BE2C (cell line): ENCODE measurements at places on chromosomes 3 and 15.

DNA sequence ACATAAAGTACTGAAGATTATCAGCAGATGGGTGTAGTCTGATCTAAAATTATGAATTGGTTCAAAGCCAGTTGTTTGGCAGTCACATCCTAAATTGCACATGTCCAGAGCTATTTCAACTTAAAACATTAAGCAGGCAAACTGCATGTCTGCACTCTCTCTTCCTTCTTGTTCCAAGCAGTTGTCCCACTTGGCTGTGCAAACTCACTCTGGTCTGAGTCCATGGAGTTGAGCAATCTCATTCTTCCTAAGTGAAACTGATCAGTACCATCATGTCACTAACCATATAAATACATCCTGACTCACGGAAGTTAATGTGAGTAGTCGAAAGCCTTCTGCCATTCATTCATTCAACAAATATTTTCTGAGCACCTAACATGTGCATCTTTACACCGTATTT lies 353.0 kb downstream of the ROBO1 start:
- no peak for DNase-seq

DNA sequence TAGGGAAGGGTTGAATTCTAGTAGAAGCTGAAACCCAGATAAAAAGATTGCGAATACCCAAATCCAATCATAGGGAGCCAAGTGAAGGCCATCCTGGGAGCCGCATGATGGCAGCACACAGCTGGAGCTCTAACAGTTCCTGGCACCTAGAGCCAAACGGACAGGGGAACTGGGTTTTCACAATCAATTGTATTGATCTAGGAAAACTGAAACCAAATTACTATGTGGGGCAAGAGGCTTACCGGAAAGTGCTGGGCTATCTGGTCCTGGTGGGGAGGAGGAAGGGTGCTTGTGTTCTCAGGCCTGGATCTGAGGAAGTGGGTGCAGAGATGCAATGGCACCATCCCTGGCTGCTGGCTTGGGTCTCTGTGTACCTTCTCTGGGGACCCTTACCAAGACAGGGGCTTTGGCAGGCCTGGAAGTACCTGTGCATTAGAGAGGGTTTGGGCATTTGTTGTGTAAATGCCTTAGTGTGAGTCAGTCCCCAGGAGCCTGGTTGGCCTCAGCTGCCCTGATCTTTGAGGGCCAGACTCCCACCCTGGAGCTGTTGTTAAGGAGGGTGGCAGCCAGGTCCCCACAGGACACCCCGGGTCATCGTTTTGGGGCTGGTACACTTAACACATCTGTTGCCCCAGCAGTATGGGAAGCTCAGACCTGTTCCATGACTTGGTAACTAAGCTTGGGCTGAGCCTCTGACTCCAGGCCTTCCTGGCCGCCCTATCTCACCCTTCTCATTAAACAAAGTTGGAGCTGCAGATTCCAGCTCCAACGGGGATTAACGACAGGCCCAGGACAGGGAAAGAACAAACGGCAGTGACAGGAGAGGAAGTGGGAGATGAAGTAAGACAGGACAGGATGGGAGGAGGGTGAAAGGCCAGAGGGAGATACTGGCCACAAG lies 8.9 kb upstream of the FURIN start:
- DNase-seq: no peak

DNA sequence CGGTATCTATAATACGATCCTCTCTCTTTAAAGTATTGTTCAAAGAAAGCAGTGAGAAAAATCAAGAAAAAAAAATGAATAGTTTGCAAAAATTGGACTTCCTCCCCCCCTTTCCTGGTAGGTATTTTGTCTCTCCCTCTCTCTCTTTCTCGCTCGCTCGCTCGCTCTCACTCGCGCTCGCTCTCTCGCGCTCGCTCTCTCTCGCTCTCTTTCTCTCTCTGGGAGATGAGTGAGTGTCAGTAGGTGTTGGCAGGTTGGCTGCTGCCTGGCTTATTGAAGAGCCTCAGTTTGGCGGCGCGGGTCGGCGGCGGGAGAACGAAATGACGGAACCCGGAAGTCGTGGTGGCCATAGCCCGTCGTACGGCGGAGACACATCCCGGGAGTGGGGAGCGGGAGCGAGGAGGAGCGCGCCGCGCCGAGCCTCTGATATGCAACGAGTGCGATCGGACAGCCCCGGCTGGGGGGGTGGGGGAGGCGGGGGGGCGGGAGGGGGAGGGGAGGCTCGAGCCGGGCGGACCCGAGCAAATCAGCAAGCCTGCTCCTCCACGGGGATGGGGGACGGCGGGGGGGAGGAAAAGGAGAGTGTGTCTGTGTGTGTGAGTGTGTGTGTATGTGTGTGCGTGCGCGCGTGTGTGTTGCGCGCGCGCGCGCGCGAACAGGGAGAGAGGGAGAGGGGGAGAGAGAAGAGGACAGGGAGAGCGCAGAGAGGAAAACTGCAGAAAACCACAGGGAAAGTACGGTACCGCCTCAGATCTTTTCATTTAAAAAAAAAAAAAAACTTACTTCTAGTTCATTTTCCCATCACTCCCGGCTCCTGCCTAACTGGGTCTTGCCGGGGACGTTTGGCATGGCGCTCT lies at the start of gene MEIS2:
Gene MEIS2, minus strand, starts transcription at position 441 of the 857 bp plus-strand sequence. CDS start 1,083 bp downstream, outside the sequence.
- peak; percentile 97 for DNase-seq

GRCh38 chr3:73504239-73504638 lies 120.5 kb downstream of the PDZRN3 start:
- DNase-seq: no peak

- DNase-seq: no peak
Measured at GRCh38 chr3:119690043-119690656, 12.7 kb upstream of the CFAP91 start.

DNA sequence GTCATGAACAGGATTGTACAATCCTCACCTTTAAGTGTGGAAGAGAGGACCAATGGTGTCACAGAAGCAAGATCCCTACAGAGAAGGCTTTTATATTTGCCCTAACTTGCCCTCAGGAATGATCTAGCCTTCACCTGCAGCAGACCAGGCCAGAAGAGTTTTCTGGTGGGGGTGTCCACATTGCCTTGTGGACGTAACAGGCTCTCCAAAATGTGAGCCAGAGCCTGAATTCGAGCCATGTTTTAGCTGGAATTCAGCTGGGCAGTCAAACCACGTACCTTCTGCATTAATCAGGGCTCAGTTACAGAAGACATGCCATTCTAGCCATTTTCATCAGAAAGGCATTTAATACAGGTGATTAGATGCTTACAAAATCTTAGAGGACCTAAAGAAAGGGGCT lies 23.6 kb upstream of the RAB7A start:
- no peak for DNase-seq

DNA sequence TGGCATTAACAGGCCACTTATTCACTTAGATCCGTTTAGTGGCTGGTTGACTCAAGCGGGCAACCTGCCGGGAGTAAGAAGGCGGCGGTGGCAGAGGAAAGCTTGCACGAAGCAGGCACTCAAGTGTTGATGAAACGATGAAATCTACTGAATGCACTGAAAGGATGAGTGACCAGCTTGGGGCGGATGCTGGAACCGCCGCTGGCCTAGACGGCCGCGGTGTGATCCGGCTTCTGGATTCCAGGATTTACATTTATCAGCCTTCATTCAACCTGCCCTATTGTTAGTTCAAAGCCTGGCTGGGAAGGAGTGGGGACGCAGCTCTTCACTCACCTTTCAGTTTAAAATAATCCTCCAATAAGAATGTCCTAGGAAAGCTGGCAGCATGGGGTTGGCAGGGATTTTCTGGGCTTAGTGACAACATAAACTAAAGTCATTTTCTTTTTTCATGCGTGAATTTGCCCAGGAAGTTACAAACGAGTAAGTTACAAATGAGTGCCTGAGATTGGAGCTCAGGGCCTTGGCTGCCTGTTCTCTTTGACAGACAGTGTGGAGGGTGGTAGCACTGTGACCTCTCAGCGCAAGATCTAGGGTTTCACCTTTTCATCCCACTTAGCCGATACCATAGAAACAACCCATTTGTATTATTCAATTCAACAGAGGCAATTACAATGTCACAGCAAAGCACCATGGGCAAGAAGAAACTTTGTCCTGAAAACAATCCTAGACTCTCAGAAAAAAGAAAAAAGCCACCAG lies 1.1 kb upstream of the PLCH1 start:
- peak; percentile 24 for DNase-seq

DNA sequence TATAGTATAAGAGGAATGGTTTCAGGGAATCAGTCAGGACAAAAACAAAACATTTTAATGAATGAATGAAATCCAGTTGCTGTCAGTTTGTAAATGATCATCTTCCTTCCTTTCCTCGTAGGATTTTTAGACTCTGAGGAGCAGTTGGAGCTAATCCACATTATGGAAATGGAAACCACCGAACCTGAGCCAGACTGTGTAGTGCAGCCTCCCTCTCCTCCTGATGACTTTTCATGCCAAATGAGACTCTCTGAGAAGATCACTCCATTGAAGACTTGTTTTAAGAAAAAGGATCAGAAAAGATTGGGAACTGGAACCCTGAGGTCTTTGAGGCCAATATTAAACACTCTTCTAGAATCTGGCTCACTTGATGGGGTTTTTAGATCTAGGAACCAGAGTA lies 3.1 kb downstream of the TIPARP start:
- no peak for DNase-seq

GRCh38 chr3:119598410-119599098 lies 869 bp downstream of the PLA1A start:
- no peak for DNase-seq

- no peak for DNase-seq
Measured at GRCh38 chr15:93217343-93217742, 128.3 kb upstream of the RGMA start.

DNA sequence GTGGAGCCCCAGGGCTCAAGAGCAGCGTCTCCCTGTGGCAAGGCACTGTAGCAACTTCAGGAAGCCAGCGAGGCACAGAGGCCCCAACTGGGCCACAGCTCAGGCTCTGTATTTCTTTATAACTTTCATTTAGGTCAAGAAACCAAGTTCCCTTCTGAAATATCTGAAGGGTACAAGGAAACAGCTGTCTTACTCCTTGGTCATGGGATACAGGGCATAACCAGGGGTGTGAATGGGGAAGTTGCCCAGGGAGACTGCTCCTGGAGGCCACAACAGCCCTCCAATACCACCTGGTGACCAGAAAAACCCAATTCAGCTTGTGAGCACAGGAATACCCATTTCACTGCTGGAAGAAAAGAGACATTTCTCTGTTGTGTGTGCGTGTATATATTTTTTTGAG lies 13.3 kb upstream of the SPTBN5 start:
- no peak for DNase-seq

GRCh38 chr3:116112696-116113095 lies 332.6 kb downstream of the LSAMP start:
- no peak for DNase-seq

- no peak for DNase-seq
Measured at GRCh38 chr15:80549654-80550053, 145.5 kb upstream of the ABHD17C start.

DNA sequence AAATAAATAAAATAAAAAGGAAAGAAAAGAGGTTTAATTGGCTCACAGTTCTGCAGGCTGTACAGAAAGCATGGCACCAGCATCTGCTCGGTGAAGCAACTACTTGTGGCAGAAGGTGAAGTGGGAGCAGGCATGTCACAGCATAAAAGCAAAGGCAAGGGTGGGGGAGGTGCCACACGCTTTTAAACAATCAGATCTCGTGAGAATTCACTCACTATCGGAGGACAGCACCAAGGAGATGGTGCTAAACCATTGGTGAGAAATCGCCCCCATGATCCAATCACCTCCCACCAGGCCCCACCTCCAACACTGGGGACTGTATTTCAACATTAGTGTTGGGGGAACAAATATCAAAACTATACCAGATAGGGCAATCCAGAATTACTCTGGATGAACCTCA lies 15.3 kb downstream of the SCG3 start:
- DNase-seq: no peak

DNA sequence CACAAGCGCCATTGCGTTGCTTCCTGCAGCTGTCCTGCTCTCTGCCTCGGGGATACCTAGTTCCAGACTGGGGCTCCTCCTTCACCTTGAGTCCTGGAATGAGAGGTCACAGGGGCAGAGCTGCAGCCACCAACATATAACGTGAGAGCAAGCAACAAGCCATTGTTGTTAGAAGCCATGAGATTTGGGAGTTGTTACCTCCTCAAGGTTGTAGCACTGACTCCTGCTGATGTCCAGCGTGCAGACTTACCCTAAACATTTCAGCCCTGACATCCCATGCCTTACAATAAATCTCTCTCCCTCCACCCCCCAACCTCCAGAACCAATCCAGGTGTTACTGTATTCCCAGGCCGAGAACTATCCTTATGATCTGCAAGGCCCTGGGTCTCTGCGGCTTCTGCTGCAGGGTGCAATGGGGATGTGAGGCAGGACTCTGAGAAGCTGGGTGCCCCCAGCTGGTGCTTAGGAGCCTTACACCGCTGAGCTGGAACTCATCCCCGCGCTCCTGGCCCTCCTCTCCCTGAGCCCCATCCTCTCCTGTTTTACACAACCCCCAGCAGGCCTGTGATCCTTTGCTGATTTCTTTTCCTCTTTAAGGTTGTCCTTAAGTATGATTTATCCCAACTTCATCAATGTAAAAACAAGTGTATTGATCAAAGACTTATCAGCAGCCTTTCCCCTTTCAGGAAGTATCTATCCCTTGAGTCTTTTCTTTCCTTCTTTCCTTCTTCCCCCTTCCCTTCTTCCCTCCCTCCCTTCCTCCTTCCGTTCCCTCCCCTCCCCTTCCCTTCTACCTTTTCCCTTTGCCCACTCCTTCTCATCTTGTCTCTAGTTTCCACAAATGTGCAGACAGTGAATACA lies 84.2 kb upstream of the ABHD2 start:
- DNase-seq: peak; percentile 54

GRCh38 chr3:129958755-129959154 lies 15.8 kb upstream of the TRH start:
- no peak for DNase-seq

- DNase-seq: no peak
Measured at GRCh38 chr3:20235796-20236195, 49.8 kb upstream of the SGO1 start.

DNA sequence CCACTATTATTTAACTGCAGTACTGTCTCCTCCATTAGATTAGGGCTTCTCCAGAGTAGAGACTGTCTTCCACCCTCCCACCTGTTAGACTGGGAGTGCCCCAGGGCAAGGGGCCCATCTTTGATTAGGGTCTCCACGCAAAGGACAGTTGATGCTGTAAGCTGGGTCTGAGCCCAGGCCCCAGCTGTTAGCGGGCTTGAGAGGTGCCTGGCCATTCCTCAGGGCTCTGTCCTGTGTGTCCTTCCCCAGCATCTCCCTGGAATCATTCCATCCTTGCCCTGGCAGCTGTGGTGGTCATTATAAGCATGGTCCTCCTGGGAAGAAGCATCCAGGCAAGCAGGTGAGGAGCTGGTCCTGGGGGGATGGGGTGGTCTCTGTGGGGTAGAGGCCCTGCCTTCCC lies 6.1 kb downstream of the SLC51B start:
- DNase-seq: no peak
